ENCODE measurements at places on chromosomes 6 and 20. TPM values are rescaled to one million over a fixed set of nuclear protein-coding genes. Genes with fewer than 3 reads are reported as not detected.

CAGE1 gene
- 0.03 TPM for polyA plus RNA-seq

DNA sequence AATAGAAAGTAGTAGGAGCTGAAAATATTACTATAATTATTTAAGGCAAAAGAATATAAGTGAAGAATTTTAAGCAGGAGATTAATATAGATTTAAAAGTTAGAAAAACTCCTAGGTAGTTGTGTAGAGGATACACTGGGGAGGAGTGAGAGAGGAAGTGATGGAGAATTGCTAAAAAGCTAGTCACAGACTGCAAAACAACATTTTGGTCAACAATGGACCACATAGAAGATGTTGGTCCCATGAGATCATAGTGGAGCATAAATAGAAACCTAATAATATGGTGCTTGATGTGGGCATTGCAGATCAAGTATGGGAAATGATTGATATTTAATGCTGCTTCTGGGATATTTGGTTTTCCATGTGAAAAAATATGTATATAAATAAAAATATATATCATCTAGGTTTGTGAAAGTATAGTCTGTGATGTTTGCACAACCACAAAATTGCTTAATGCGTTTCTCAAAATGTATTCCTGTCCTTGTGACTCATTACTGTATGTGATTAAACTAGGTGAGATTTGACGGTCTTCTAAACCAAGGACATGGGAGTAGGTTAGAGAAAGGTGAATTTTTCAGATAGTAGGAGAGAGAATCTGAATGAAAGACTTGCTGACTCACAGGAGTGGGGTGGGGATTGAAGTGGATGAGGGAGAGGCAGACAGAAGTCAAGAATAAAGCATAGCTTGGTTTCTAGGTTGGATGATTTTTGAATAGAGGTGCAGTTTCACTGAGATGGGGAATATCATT lies 174.0 kb downstream of the BCKDHB start:
- no peaks in the 10 kb centered on the region for H3K27me3 ChIP-seq
- no peaks in the 10 kb centered on the region for H3K36me3 ChIP-seq
- H3K4me3 ChIP-seq: no peak overlapping the region

IL20RA gene
- polyA plus RNA-seq: not detected

SLC22A3 gene
- polyA plus RNA-seq: not detected

DNA sequence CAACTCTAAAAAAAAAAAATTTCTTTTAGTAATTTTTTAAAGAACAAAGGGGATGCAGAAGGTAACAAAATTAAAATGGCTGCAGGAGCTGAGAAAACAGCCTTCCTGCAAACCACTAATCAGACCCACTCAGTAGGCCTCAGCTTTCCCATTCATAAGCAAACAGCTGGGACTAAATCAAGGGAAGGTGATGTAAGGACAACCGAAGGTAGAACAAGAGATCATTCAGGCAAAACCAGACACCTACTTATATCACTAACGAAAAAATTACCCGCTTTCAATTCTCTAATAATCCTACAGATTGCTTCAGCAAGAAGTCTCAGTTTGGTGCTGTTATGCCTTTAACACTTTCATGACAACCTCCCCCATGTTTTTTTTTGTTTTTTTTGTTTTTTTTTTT lies 124.0 kb downstream of the ZMYND8 start:
- no peak overlapping the region for H3K27ac ChIP-seq
- peaks cover 97% of the 10 kb centered on the region for H3K36me3 ChIP-seq
- no peak overlapping the region for H3K4me3 ChIP-seq

Data from CD14-positive monocyte (primary cell).